ENCODE measurements at places on chromosomes 16 and 17.
A peak's percentile ranks its signal among the peaks of the same experiment; 100 is the strongest.

GRCh38 chr17:79624718-79625478 is 14.0 kb upstream of the RBFOX3 start:
- DNase-seq: no peak

DNA sequence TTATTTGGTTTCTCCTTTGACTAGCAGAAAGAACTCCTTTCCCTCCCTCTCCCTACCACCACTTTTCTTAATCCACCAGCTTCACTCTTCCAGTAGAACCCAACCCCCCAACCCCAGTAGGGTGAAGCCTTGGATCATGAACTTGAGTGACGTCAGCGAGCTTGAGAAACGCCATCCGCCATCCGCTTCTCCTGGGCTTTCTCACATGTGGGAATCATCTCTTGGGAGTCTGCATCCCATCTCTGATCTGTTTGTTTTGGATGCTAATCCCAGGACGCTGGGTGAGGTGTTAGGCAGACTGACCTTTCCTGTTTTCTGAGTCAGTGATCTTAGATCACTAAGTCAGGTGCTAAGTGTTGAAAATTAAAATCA is 16.0 kb upstream of the SOX9 start:
- DNase-seq: no peak

DNA sequence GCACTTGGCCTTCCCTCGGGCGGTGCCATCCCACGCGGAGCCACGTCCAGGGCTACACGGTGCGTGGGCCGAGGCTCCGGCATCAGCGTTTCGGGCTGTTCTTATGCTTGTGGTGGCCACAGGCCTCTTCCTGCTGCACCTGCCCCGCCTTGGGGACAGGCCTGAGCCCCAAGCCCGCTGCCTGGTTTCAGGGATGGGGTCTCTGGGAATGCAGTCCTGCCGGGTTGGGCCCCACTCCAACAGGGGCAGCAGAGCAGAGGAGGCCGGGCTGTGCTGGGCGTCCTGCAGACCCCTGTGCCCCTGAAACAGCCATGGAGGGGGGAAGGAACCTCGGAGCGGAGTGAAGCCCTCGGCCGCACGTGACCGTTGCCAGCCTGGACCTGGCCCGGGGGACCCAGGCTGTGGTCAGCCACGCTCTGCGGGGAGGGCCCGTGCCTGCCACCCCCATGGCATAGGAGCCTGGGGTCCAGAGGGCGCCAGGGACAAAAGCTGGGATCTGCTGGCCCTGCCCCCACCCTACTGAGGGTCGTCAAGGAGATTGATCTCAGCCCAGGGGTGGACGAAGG is 453 bp upstream of the WFIKKN1 start:
- no peak for DNase-seq

DNA sequence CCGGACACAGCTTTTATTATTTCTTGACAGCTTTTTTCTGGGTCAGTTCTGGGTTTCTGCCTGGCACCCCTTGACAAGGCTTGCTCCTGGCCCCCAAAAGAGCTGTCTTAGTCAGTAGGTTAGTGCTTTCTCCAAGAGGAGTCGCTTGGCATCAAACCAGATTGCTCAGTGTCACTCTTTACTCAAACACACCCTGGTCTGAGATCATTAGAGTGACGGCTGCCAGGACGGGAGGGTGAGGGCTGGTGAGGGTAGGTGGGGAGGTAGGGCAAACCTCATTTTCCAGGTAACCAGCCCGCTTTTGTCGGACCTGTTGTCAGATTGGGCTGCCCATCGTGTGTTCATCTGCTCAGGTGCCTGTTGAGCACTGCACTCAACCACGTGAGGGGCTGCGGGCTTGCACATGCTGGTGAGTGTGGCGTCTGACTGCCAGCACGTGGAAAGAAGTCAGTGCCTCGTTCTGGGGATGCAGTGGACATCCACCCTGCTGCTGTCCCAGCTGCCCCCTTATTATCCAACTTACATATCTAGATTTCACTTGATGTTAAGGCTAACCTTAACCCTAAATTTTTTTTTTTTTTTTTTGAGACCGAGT is 12.4 kb downstream of the TMEM94 start:
- no peak for DNase-seq

- no peak for DNase-seq
These were observed 70.1 kb upstream of the ARL4D start for GRCh38 chr17:43328650-43329049.

DNA sequence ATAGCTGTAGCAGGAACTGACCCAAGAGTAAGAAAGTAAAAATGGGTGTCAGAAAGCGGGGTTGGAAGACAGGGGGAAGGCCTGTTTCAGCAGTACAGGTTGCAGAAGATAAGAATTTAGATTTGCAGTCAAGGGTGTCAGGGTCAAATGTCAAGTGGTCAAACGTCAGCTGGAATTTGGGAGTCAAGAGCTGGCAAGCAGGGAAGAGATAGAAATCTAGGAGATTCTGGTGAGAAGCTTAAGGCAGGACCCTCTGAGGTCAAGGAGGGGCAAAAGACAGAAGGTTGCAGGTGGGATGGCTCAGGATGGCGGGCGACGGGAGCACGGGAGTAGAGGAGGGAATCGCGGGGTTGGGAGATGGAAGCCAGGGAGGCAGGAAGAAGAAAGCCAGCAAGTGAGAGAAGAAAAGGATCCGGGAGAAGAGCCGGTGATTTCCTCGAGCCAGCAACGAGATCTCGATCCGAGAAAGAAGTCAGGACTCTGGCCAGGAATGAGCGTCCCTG is 335 bp downstream of the SLC25A35 start:
- DNase-seq: no peak

DNA sequence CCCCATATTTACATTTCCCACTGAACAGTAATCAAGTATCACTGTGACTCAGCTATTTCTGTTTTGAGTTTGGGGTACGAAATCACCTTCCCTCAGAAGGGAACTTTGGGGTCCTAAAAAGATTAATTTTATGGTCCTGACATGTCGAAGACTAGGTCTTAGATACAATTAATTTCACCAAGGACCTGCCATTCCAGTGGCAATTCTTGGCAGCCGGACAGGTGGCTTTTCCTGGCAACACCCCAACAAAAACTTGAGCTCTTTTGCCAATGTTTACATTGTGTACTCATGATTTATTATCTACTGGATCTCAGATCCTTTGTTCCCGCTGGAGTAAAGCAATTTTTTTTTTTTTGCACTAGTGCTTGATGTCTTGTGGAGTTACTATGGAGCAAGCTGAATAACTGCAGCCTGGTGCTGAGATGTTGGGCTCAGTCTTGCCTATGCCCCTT is 14.4 kb downstream of the SLFN5 start:
- no peak for DNase-seq

DNA sequence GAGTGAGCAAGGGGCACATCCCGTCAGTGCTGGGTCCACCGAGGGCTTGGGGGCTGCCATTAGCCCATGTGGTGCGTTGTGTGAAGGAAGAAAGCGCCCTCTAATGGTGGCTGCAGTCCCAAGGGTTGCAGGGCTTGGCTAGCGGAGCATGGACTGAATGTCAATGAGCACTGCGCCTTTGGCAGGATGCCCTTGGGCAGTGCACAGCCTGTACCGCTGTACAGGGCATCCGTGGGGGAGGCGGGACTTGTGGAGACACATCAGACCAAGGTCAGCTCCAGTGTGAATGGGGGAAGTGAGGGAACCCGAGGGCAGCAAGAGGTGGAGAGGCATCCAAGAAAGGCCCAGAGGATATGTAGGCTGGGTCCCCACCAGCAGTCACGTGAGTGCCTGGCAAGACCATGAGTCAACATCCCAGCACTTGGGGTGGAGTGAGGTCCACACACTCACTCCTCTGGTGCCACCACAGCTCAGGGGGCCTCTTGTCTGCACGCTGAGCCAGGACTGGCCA is 75.5 kb upstream of the MED9 start:
- DNase-seq: no peak

- DNase-seq: peak; percentile 62
These were observed at the start of gene UBTF for GRCh38 chr17:44219616-44220212. UBTF (minus strand) TSS chr17:44219675; CDS start chr17:44218229, 1,446 bp downstream.

DNA sequence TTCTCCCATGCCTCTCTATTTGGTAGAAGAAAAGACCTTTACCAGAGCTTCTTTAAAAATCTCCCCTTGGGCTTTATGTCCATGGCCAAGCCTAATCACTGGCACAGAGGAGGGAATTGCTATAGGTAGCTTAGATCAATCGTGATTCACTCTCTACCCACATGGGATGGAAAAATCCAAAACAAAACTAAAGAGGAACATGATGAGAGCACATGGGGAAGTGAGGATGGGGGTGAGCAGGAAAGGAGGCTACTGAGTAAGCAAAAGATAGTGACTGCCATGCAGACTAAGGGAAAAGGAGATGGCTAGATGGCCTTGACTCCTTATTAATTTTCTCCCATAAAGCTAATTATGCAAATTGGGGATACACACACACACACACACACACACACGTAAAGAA is 201.2 kb downstream of the HS3ST3A1 start:
- no peak for DNase-seq

DNA sequence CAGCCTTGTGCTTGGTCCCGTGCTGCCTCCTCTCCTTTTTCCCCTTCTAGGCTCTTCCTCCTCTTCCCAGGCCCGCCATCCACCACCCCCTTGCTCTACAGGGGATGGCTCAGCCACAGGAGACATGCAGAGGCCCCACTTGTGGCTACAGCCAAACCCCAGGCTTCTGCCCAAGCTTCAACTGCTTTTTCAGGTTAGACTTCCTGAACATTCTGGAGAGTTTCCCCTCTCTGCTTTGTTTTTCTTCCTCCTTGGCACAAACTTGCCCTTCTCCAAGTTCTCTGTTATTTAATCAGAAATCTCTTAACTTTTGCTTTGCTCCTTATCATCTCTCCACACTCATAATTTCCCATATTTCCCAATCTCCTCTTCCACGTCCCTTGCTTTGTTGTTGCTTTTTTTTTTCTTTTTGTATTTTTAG is 18.3 kb upstream of the HAS3 start:
- no peak for DNase-seq

DNA sequence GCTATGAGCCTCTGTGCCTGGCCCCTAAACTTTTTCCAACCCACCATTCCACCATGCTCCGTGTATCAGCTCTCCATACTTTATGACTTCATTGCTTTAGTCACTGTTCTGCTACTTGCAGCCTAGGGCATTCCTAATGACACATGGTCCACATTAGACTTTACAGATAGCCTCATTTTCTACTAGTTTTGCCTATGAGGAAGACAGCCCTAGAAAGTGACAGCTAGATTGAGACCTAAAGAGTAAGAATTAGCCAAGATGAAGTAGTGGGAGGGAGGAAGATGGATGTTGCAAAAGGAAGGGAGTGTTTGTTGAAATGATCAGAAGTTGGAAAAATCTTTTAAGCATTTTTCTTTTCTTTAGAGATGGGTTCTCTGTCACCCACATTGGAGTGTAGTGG is 11.0 kb downstream of the C16orf54 start:
- no peak for DNase-seq

DNA sequence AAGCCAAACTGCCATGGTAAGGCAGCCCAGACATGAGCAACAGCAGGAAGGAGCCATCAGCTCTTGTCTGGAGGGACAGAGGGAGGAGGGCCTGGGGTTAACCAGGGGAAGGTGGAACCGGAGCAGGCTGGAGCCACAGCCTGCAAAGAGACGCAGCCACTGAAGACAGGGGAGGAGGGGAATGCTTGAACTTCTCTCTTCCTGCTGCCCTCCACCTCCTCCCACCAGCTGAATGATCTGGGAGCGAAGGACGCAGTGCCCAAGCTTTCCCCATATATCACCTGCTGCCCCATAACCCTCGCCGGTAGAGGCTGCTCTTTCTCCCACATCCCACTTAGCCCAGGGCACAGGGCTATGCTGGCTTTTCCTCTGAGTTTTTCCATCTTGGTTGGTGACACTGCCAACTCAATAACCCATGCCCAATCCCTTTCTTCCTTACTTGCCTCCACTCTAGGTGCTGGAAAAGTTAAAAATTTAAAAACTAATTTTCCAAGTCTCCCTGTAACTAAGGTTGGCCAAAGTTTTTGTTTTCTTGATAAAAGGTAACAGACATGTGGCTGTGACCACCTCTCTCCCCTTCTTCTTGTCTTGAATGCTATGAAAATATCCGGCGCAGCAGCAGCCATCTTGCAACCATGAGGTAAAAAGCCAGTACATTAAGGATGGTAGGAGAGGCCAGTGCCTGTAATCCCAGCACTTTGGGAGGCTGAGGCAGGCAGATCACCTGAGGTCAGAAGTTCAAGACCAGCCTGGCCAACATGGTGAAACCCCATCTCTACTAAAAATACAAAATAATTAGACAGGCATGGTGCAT is 21.8 kb upstream of the CACNG4 start:
- no peak for DNase-seq

GRCh38 chr16:3138823-3139426 is 4.1 kb downstream of the ZNF213 start:
- no peak for DNase-seq

DNA sequence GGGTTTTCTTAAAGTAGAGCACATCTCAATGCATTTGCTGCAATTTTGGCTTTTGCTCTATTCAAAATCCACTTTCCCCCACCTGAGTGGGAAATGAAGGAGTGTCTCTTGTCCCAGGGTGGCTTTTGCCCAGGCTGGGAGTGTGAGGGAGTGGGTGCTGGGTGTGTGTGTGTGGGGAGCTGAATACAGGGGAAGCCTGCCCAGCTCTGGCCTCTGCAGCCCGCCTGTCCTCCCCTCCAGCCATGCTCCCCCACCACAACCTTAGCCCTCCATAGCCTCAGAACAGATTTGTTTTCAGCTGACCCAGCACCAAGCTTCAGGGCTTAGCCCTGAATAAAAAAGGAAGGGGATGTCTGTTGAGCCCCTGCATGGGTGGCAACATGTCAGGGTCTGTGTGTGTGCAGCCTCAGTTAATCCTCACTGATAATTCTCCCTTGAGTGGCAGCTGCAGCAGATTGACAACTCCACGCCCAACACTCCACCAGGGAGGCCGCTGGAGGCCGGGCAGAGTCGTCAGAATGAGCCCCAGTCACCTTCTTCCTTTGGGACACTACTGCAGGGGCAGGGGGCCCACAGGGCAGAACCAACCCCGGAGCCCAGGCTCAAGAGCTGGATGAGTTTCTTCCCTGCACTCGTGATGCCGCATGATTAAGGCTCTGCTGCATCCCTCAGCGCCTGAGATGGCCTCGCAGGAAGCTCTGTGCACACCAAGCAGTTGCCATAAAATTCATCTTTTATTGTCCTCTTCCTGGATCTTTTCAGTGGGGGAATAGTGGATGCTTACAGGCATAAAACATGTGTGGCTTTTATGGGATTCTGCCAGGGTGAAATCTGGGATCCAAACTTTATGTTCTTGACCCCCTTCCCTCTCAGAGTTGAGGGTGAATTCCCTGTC is 55.0 kb downstream of the SPACA3 start:
- no peak for DNase-seq

DNA sequence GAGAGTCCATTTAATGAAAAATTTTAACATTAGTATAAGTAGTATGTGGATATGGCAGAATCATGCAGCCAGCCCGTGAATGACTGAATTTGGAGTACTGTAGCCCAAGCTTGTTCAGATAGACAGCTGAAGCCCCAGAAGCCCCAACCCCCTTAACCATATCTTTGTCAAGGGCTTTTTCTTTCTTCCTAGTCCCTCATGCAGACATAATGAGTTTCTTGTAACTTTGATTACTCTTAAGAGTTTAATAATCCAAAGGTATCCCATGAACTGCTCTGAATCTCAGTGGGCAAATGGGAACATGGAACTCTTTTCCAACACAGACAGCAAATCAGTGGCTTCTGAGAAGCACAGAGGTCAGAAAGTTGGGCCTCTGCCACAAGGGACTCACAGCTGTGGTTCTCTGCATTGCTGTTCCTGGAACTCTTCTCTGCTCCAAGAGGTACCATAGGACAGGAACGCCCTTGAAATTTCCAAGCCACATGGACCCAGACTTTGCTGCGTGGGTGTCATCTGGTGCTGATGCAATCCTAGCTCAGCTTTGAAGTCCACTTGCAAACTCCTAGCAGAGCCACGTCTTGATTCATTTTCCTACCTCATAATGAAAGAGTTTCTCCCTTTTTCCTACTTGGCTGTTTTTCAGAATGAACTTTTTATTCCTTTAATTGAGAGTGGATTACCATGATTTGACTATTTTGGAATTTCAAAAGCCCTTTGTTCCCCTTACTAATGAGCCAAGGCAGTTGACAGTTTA is 18.1 kb downstream of the LYRM1 start:
- DNase-seq: no peak

Data from activated CD4-positive, alpha-beta T cell treated with anti-CD3 and anti-CD28 coated beads for 1 hour (primary cell).